ENCODE measurements at places on chromosomes 1 and 21.

DNA sequence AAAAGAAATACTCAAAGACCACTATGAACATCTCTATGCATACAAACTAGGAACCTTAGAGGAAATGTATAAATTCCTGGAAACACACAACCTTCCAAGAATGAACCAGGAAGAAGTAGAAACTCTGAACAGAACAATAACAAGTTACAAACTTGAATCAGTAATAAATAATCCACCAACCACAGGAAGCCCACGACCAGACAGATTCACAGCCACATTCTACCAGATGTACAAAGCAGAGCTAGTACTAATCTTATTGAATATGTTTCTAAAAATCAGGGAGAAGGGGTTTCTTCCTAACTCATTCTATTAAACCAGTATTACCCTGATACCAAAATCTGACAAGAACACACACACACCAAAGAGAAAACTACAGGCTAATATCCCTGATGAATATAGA, 263.8 kb downstream of the NCAM2 start:
- DNase-seq = no peak

- DNase-seq = no peak
These were observed 62.4 kb downstream of the RERE start for GRCh38 chr1:8754993-8755392.

DNA sequence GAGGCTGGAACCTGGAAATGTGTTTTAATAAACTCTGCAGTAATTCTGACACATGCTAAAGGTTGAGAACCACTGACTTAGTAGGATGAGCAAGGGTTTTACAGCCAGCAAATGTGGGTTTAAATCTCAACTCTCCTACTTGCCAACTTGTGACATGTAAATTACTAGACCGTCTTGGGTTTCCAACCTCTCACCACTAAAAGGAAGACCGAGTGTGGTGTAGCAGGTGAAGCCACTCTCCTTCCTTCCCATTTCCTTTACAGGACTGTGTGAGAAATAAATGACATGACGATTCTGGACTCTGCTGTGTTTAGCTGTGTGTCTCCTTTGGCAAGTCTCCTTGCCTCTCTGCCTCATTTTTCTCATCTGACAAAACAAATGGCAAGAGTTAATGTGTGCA, 49.5 kb upstream of the DNAJC6 start:
- DNase-seq = no peak

- no peak for DNase-seq
These were observed 489 bp downstream of the CDCA8 start for GRCh38 chr1:37692834-37693175.

DNA sequence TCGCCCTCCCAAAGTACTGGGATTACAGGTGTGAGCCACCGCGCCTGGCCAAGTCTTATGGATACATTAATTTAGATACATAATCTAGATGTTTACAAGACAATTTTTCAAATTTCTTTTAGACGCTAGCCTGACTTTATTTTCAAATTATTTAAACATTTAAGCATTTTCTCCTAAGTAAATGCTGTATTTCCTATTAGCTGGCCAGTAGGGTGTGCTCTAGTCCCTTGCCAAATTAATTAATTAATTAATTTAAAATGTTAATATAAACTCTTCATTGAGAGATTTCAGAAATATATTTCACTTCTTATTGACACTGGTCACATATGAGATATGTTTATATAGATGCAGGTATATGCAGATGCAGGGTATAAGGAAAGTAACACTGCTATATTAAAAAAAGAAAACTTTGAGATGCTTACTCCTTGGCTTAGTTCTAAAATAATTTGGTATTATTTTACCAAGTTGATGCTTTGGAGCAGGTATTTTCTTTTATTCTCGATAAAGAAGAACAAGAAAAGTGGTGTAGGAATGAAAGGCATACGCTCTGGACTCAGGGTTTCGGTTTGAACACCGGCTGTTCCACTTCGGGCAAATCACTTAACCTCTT, 5.2 kb upstream of the ERRFI1 start:
- no peak for DNase-seq

DNA sequence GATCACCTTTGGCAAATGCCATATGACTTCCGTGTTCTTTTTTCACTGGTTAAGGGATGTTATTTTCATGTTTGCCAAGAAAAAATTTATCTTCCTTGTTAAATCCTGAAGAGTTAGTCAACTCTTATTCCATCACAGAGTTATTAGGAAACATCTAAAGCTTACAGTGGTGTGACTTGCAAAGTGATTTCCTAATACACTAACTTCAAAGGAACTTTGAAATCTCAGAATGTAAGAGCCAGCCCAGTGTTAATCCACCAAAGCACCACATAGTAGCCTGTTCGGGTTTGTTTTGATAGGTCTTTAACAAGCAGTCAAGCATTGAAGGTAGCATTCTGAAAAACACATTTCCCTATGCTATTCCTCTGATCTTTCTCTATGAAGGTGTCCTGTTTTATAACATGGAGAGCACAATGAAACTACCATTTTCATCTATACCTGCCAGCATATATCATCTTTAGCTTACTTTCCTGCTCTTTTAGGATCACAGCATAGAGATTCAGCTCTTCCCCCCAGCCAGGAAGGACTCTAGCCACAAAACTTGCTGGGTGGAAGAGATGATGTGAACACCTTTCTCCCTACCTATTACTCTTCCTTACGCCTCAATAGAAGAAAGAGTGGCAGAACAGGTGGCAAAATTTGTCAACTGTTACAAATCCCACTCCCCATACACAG, 82.4 kb upstream of the MAGI3 start:
- no peak for DNase-seq

- no peak for DNase-seq
These were observed 6.1 kb downstream of the SLC22A15 start for GRCh38 chr1:115982400-115982799.

DNA sequence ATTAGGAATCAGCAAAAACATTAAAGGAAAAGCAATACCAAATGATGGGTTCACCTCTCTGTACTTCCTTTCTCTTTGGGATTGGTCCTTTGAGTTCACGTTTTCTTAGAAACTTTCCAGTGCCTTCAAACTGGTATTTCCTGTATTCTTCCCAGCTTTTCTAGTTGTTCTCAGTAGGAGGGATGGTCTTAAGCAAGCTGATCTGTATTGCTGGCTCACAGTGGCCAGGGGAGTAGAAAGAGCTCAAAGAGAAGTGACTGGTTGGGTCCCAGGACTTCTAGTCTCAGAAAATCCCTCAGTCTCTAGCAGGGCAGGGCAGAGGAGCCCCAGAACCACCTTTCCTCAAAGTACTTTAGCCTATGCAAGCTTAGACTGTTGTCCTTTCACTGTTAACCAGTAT, 10.1 kb upstream of the USP24 start:
- no peak for DNase-seq

DNA sequence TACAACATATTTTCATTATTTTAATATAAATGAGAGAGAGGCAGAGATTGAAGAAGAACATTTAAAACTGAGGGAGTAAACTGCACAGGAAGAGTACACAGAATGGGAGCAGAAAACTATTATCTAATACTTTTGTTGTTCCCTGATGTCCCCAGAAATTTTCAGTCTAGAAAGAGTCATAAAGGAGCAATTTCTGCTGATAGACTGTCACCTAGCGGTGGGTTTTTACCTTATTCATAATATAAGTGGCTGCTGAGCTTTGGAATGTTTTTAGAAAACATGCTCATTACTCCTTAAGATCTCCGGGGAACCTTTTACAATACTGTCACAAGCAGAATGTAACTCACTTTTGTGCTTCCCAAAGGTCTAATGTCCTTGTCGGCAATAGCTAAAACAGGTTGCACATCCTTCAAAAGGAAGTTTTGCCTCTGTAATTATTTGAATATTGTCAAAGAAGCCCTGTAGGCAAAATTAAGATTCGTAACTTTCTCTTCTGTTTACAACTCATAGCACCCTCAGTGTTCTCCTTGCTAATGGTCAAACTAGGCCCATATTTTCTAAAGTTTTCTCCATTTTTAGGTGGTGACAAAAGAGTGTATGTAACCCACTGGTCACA, 4.9 kb upstream of the NPL start:
- DNase-seq = no peak

GRCh38 chr1:65150583-65151263, 2.7 kb downstream of the AK4 start:
- DNase-seq = no peak

DNA sequence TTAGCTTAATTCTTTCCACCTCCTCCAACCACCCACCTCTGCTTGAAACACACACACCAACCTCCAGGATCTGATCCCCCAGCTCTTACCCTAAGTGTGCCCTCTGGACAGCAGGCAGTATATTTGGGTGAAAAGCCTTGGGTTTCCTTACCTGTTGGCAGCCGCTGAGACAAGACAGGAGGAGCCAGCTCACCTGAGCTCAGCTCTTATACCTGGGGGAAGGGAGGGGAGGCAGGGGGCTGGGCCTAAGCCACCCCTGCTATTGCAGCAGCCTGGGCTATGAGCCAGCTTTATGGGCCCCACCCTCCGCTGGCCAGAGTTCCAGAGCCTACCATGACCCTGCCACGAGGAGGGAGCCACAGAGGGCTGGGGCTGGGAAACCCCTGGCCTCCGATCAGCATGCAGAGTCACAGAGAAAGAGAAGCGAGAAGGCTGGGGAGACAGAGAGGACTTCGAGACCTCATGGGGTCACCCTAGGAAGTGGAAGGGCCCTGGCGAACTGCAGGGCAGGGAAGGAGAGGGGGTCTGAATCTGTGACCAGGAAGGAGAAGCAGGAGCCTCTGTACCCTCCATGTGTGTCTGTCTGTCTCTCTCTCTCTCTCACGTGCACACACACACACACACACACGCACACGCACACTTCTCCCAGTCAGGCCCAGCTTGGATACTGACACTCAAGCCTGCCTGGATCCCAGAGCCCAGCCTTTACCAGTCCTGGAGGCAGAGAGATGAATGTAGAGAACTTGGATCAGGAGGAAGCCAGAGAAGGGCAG, at the start of gene S100A14:
Gene S100A14, minus strand, starts transcription at position 182 of the 773 bp plus-strand sequence. CDS start 467 bp downstream, outside the sequence.
- DNase-seq = no peak
